ENCODE measurements at places on chromosomes 12 and 14.

DNA sequence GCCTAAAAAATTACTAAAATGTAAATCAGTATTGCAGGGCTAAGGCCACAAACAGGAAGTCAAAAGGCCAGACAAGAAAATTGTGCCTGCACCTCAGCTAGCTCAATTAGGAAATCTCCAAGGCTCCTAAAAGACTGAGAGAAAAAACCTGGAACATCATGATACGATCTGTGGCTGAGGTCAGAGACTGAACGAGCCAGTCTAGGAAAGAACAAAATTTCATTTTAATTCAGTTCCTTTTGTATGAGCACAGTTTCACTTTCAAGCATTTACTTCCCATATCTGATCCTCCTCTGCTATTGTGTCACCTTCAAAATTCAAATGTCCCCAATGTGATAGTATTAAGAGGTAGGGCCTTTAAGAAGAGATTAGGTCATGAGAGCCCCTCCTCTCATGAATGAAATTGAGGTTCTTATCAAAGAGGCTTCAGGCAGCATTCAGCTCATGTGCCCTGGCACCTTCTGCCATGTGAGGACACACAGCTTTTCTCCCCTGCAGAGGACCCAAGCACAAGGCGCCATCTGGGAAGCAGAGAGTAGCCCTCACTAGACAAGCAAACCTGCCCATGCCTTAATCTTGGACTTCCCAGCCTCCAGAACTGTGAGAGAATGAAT lies 14.8 kb downstream of the PRKAB1 start:
- no peak for DNase-seq

DNA sequence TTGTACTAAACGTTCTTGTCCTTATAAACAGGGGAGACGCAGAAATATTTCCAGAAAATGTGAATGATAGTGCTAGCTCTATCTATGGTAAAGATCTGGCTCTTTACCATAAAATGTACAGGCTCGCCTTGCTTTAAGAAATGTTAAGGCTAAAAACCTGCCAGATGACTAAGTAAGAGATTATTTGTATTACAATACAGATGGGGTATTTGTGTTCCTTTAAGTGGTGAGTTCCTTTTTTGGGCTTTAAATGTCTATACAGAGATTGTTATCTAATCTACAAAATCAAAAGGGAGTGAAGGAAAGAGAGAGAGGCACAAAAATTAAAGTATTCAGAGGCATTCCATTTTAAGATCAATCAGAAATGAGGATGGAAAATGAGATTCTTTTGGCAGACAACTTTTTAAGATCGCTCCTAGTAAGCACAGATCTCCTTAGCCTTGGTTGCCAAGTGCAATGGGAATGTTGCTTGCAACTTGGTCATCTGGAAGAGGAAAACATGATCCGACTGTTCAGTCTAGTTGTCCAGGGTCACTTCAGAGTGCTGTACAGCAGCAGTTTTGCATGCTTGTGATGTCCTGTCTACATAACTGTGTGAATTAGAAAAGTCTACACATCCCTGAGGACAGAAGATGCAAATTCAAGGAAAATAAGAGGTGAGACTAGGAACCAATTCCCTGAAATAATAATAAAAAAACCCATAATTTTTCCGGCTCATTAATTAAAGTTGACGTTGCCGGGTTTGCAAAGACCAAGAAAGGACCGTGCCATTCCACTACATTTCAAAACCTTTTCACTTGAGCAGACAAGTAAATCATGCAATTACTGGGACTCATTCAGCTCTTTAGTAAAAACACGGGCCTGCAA lies 380.8 kb downstream of the EGLN3 start:
- DNase-seq = no peak

GRCh38 chr12:30706476-30706875 lies 10.8 kb upstream of the IPO8 start:
- DNase-seq = no peak

- DNase-seq = no peak
Observed at GRCh38 chr12:105492591-105493545, 162.4 kb downstream of the C12orf75 start.
